Esophagus squamous epithelium (tissue), 5 donors: ENCODE measurements at places on chromosomes 12 and 14.

DNA sequence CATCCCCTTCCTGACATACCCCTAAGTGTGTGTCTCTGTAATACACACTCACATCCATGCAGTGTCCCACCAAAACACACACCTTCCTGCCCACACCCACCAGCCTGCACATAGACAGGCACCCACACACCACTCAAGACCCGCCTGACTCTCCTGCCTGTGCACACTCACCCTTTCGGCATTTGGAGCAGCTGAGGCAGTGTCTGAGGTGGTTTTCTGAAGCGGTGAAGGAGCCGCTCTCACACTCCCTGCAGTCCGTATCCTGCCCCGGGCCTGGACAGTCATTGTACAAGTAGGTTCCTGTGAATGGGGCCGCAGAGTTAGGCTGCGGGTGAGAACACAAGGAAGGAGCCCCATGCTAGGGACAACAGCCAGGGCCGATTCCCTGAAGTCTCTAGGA is 8.3 kb downstream of the TNFRSF1A start:
- no peak for DNase-seq

- no peak for DNase-seq
Observed at GRCh38 chr14:56081139-56081538, 37.1 kb upstream of the PELI2 start.

DNA sequence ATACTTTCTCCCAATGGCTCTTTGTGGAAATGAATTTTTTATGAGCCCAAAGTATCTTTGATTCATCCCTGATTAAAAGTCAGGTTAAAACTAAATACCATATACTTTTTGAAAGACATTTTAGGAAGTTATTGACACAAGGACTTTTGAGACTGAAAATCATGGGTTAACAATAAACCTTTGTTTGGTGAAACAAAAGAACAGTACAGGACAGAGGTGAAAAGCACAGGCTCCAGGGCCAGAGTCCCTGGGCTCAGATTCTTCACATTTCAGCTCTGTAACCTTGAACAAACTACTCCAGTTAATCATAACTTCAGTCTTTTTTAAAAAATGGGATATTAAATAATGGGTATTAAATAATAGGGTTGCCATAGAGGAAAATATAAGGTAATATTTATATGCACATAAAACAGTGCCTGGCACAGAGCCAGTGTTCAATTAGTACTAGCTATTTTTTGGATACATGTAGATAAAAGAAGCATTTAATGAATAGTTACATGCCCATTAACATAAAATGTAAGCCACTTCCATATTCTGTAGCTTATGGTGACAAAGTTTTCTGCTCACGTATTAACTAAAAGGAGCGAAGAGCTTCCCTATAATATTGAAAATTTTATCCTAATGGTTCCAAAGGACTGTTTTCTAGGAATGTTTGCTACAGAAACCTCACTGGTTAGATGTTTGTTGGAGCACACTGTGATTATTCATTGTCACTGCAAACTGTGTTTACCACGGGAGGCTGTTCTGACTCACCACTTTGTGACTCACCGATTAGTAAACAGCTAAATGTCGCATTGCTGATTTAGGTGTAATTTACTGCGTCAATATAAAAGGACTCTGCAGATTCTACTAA is 255.4 kb downstream of the DAD1 start:
- DNase-seq, result no peak

DNA sequence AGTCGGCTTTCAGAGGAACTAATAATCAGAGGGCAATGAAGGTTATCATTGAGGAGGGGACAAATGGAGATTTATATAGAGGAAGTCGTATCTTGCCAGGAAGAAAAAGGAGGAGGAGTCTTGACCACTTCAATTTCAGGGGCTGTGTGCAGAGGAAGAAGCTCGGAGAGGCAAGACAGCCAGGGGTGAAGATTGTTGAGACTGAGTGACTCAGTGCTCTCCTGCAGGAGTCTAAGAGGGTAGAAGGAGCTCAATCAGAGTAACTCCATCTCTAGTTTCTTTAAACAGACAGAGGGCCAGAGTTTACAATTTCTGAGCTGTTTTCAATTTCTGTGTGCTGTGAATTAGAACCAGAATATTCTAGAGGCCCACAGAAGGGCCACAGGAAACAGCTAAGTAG is 439.3 kb upstream of the PRICKLE1 start:
- no peak for DNase-seq

- no peak for DNase-seq
Observed at GRCh38 chr14:95374239-95374997, 54.7 kb upstream of the CLMN start.
